ENCODE measurements at places on chromosomes 4 and X. TPM values are rescaled to one million over a fixed set of nuclear protein-coding genes. Genes with fewer than 3 reads are reported as not detected.

GRCh38 chrX:53190363-53190960, 34.5 kb downstream of the KDM5C start:
- DNase-seq, result no peak
- H3K4me3 ChIP-seq, result no peak overlapping the region
- H3K36me3 ChIP-seq, result peaks cover 22% of the 10 kb centered on the region
- H3K27me3 ChIP-seq, result no peaks in the 10 kb centered on the region

GRCh38 chr4:127521463-127521862, 111.3 kb upstream of the INTU start:
- H3K36me3 ChIP-seq, result no peaks in the 10 kb centered on the region
- no peak overlapping the region for H3K4me3 ChIP-seq
- no peaks in the 10 kb centered on the region for H3K4me1 ChIP-seq
- H3K27me3 ChIP-seq, result no peaks in the 10 kb centered on the region
- no peak for DNase-seq

Gene GABRE
- total RNA-seq, result 0.11 TPM

DNA sequence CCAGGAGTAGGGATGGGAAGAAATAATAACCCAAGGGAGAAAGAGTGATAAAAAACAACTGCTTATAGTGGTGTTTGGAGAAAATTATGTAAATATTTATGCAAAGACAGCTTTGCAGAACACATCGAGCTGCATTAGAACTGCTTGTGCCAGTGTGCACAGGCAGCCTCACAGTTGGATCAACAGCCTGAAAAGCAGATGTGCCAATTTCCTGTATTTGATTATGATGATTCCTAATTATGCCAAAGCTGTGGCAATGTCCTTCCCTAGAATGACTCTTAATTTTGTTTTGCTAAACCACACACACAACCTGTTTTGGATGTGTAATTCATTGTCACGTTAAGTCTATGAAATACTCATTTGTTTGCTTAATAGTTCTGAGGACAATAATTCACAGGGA, 30.6 kb upstream of the ANTXR2 start:
- H3K36me3 ChIP-seq, result no peaks in the 10 kb centered on the region
- no peaks in the 10 kb centered on the region for H3K27me3 ChIP-seq
- no peak overlapping the region for H3K4me3 ChIP-seq
- DNase-seq, result no peak

Gene PTTG2
- total RNA-seq, result 0.40 TPM

Gene PABPC1L2B
- not detected for total RNA-seq

- H3K27ac ChIP-seq, result no peak overlapping the region
- DNase-seq, result no peak
- H3K27me3 ChIP-seq, result no peaks in the 10 kb centered on the region
- H3K4me1 ChIP-seq, result no peaks in the 10 kb centered on the region
- H3K4me3 ChIP-seq, result no peak overlapping the region
These were observed 21.3 kb downstream of the SPCS3 start for GRCh38 chr4:176340871-176341685.

Measured in GM12878 (cell line).